Esophagus squamous epithelium (tissue), 5 donors: ENCODE measurements at places on chromosomes 7 and 10.

- no peak for DNase-seq
These were observed 51.7 kb upstream of the IFRD1 start for GRCh38 chr7:112398534-112398933.

DNA sequence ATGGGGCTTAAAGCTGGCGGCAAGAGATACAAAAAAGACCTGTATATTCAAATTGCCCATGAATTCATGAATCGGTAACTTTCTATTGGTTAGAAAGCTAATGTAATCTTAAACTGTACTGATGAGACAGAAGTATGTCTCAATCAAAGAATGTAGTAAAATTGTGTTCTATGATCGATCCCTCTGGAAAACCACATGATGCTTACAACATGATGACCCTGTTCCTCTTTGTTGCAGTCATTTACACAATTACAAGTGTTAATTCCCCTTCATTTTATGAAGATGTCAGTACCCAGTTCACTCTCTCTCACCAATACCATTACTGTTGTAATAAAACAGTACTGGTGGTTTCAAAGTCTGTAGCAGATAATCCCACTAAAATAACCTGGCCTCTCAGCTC, 10.1 kb downstream of the KIF5B start:
- DNase-seq, result no peak

DNA sequence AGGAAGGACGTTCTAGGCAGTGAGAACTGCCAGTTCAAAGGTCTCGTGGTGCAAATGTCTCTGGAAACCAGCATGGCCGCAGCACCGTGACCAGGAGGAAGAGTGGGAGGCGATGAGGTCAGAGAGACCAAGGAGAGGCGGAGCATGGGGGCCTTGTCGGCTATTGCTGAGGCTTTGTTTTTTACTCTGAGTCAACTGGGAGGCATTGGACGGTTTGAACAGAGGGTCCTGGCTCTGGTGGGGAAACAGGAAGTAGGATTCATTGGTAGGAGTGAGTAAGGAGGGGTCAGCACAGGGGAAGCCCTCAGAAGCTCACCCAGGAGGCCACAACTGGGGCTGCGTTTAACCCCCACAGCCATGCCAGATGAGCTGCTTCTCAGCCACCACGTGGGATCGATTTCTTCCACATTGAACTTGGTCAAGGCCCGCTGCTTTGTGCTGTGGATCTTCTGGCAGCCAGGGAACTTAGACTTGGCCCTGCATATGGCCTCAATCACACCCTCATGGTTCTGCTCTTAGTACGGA, 22.2 kb upstream of the SH2B2 start:
- no peak for DNase-seq

- no peak for DNase-seq
These were observed 69.9 kb upstream of the NXPH1 start for GRCh38 chr7:8363407-8364015.

DNA sequence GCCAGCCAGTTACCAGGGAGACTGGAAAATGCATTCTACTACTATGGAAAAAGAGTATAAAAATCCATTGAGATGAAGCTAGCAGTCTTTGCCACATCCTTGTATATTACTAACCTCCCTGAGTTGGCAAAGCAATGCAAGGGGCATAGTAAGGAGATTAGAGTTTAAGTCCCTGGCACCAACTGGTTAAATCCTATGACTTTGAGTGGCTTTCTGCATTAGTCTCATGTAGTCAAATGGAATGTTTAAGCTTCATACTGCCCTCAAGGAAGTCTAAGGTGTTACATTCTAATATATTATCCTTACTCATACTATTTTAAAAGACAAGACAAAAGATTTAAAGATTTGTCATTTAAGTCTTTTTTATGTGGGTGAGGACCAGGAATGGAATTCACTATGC, 110.1 kb downstream of the INHBA start:
- DNase-seq, result no peak

- DNase-seq, result no peak
These were observed 255.8 kb upstream of the PHYHIPL start for GRCh38 chr10:58920655-58921003.
